NCI-H345 (cell line): ENCODE measurements at places on chromosomes 2 and 18.

DNA sequence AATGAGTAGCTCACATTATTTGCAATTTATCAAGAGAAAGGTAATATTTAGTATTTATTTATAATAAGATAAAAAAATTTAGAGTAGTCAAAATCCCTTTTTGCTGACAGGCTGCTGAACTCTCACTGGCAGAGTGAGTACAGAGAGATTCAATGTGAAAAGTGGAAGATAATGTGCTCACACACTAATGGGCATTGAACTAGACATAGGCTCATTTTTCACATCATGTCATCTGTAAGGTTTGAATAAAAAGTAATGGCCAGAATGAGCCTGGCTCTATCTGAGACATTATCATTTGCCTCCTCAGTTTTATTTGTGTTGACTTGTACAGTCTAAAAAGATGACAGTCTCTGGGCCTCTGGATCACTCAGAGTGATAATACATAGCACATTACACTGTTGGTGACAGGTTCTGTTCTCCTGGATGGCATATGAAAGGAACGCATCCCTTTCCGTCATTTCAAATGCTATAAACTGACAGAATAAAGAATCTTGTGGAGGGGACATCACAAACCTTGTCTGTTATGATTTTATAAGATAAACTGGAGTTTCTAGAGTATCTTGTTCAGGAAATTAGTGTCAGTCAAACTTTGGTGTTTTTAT, 812.9 kb downstream of the NR4A2 start:
- no peak for DNase-seq

DNA sequence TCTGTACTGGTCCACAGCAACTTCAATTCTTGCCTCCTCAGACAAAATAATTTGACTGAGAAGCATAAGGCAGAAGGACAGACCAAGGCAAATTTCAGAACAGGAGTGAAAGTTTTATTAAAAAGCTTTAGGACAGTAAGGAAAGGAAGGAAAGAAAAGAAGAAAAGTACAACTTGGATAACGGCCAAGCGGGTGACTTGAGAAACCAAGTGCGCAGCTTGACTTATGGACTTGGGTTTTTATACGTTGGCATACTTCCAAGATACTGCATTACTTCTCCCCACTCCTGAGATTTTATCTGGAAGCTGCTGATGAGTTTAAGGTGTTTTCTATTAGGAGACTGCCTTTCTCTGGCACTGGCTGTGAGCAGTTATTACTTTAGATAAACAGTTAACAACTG, 64.7 kb downstream of the CCDC178 start:
- no peak for DNase-seq

- no peak for DNase-seq
Observed at GRCh38 chr2:216799873-216800431, 59.9 kb downstream of the TNP1 start.

- no peak for DNase-seq
Observed at GRCh38 chr2:71557321-71557720, 104.0 kb downstream of the DYSF start.

DNA sequence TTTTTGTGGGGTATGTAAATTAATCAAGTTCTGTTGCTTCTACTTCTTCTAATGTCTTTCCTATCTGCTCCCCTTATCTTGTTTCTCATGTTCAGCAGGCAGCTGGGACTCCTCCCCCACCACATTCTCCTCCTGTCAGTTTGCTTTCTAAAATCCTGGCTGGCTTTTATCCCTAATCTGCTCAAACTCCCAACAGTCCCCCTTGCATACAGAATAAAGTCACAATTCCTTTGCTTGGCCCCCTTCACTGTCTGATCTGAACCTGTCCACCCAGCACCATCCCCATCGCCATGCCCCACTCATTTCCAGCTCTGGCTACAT, 2.2 kb downstream of the CFAP221 start:
- no peak for DNase-seq

- DNase-seq = peak; percentile 84
Observed at GRCh38 chr2:101113441-101114267, 37.5 kb downstream of the TBC1D8 start.

DNA sequence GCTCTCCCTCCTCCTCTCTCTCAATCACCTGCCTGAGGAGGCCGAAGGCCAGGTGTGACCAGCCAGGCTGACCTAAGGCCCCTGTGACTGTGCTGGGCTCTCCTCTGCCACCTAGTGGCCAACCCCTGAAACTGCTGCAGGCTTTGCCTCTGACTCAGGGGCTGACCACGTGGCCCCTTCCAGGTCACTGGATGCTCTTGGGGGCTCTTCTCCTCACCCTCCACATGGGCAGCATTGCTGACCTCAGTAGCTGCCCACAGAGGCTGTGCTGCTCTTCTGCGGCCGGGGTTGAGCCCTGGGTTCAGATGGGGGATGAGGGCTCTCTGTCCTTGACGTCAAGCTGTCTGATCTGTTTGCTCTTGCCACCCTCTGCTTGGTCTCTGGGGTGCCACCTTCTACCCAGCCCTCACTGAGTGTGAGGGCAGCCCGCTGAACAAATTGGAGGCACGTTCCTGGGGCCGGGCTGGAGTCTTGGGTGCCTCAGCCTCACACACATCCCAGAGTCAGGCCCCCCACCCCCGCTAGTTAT, 122.7 kb downstream of the TWIST2 start:
- DNase-seq = peak; percentile 19

DNA sequence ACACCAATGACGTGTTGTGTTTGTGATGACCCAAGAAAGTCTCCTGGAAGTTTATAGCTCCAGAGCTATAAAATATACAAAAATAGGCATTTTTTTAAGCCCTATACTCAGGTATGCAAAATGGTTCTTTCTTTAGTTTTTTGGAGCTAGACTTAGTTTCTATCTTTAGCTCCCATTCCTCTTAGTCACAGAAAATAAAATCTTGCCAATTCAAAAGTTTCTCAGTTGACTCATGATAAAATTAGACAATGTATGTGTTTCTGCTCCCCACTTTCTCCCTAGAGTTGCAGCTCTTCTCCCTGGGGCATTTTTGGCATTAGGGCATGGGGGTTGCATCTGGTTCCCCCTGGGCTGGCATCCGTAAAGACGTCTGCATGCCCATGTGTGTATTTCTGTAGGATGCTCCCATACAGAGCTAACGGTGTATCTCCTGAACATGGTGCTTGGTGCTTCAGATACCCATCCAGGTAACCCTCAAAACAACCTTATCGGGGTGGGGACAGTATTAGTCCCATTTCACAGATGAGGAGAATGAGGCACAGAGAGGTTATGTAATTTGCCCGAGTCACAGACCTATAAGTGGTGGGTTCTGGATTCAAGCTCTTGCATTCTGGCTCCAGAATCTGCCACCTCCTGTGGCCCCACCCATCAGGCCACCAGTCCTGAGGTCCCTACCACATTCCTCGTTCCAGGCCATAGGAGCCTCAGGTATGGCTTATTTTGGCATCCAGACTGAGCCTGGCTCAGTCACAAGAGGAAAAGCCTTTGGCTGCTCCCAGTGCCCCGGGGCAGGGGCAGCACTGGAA, 43.1 kb upstream of the ASAP2 start:
- no peak for DNase-seq

DNA sequence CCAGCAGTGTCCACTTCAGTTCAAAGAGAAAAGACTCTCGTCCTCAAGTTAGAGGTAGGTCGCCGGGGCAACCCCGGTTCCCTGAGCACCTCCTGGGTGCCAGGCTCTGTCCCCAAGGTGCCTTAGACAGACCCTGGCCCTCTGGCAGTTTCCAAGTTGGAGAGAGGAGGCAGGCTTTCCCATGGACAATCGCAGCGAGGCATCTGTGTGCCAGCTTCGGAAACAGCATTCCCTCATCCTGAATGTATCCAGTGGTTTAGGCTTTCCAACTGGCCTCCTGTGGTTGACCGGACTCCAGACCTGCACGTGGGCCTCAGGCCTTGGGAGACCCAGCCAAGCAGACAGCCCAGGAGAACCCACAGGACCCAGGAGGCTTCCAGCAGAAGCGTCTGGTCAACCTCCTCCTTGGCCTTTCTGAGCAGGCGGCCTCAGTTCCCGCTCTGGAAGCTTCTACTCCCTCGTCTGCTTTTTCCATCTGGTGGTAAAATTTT, 70.3 kb downstream of the KCNF1 start:
- DNase-seq = no peak

- peak; percentile 80 for DNase-seq
Observed at GRCh38 chr2:49111456-49111855, 42.9 kb downstream of the FSHR start.

DNA sequence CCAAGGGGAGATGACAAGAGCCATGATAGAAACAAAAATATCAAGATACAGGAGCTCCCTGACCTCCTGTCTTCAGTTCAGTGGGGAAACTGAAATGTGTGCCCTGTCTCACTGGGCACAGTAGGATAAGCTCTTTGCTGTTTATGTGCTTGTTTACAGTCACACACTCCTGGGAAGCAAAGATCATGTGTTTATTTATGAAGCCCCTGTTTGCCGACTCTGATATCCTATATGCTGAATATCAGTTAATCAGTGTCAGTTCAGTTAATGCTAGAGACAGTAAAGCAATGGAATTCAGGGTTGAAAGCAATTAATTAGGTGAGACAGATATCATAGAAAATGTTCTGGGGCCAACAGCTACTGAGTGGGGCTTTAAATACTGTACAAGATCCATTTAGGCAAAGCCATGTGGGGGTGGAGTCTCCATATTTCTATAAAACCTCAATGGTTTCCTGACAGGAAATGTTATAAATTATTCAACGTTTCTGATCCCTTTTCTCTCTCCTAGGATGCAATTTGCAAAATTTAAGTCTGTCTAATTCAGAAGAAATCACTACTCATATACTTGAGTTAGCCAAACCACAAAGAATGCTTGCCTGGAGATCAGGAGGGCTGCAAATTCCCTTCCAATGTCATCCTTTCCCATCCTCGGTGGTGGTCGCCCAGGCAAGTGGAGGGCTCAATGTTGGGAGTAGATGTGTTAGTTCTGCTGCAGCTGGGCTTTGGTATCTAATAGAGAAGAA, 551.3 kb downstream of the CMPK2 start:
- no peak for DNase-seq

DNA sequence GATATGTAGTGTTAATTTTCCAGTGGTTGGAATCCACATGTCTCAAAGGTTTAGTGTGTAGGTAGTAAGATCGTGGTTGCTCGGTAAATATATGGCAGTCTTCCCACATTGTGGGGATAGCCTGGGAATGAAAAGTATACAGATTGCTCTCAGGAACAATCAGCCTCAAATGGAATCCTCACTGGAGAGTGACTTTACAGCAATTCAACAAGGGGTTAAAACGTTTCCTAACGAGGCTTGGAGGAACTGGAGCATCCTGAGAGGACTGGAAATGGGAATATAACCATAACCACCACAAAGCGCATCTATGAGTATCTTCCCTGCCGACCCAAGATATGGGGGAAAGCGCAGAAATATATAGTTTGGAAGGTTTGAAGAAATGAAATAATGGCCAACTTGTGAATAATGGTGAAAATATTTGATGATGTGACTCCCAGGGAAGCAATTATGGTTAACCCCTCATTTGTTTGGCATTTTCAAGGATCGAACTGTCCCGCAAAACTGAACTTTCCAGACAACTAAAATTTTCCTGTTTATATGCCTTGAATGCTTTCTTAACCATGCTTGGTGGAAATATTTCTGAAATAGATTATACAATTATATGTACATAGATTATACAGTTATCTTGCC, 100.7 kb upstream of the FOSL2 start:
- DNase-seq = no peak

GRCh38 chr2:64685430-64685829, 31.7 kb upstream of the SERTAD2 start:
- DNase-seq = no peak

GRCh38 chr2:219289537-219290361, 10.6 kb downstream of the DNAJB2 start:
- DNase-seq = no peak

- DNase-seq = no peak
Observed at GRCh38 chr2:11749646-11750349, 3.4 kb downstream of the LPIN1 start.

GRCh38 chr2:85269959-85270358, 57.8 kb downstream of the TGOLN2 start:
- peak; percentile 45 for DNase-seq

GRCh38 chr2:157324331-157324843, 1.2 kb downstream of the ERMN start:
- no peak for DNase-seq

DNA sequence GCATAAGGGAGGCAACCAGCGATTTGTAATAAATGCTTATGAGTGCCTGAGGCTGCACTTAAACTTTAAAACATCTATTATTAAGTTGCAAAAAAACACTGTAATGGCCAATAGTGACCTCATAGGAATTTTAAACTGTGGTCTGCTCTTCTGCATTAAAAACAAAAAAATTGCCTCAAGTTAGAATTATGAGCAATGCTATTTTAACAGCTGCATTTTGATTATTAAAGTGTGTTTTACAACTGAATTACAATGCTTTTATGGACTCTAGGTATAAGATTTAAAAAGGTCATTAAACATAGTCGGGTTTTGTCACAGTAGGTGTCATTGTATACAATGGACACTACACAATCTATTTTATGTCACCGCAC, 528.7 kb upstream of the FANCL start:
- no peak for DNase-seq

GRCh38 chr2:239315308-239315707, 85.5 kb downstream of the HDAC4 start:
- DNase-seq = no peak

DNA sequence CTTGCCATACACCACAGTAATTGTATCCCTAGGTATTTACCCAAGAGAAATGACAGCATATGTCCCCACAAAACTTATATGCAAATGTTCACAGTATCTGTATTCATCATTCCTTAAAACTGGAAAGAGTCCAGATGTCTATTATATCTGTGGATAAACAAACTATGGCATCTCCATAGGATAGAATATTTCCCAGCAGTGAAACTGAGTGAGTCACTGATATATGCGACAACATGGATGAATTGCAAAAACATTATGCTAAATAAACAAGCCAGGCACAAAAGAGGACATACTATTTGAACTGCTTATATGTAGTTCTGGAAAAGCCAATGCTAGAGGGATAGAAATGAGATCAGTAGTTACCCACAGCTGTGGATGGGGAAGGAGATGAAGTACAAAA, 359.4 kb upstream of the DSEL start:
- DNase-seq = peak; percentile 26

DNA sequence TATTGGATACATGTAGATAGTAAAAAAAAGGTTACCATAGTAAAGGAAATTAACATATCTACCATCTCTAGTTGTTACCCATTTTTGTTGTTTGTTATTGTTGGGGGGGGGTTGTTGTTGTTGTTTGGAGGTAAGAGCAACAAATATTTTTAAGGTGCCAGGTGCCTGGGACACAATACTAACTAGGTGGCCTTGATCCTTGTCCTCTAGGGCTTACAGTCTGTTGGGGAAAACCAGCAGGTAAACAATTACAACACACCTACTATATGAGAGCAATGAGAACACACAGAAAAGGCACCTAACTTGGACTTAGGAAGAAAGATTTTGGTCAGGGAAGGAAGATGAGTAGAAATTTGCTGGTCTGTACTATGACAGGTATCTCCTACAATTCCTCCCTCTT, 46.3 kb downstream of the SCN9A start:
- DNase-seq = no peak

GRCh38 chr2:241481687-241482086, 26.7 kb downstream of the STK25 start:
- no peak for DNase-seq
